ENCODE measurements at places on chromosomes 3 and 15. TPM values are rescaled to one million over a fixed set of nuclear protein-coding genes. Genes with fewer than 3 reads are reported as not detected.

DNA sequence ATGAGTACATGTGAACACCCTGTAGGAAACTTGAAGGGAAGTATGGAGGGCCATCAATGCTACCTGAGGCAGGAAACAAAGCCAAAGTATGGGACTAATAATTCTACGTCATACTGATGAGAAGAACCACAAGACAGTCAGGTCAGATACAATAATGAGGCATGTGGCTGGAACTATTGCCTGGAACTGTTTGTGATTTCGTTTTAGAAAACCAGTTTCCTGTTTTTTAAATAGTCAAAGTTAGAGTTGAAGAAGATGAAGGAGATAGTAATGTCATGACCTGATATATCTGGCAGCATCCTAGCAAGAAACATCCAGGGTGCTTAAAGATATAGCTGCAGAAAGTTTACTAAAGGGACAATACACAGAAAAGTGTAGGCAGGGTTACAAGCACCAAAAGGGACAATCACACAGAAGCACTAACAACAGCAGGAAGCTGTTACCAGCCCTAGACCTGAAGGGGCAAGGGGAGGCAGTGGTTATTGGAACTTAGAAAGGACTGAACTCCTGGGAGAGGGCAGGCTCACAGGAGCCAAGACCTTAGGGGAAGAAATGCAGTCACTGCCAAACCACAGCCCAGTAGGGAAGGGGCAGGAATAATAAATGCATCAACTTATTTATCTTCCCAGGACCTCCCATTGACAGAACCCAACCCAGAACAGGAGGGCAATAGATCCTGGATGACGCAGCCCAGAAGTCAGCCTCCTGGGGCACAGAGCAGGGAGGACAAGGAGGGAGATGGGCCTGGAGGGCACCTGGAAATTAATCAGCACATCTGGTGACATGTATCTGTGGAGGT lies 302.1 kb upstream of the STT3B start:
- DNase-seq = no peak

COL6A5 gene
- total RNA-seq = 0.02 TPM

DNA sequence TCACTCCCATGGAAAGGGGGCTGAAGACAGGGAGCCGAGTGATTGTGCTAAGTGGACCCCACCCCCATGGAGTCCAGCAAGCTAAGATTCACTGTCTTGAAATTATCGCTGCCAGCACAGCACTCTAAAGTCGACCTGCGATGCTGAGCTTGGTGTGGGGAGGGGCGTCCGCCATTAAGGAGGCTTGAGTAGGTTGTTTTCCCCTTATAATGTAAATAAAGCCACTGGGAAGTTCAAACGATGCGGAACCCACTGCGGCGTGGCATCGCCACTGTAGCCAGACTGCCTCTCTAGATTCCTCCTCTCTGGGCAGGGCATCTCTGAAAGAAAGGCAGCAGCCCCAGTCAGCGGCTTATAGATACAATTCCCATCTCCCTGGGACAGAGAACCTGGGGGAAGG lies 10.9 kb upstream of the SRGAP3 start:
- DNase-seq = no peak

DNA sequence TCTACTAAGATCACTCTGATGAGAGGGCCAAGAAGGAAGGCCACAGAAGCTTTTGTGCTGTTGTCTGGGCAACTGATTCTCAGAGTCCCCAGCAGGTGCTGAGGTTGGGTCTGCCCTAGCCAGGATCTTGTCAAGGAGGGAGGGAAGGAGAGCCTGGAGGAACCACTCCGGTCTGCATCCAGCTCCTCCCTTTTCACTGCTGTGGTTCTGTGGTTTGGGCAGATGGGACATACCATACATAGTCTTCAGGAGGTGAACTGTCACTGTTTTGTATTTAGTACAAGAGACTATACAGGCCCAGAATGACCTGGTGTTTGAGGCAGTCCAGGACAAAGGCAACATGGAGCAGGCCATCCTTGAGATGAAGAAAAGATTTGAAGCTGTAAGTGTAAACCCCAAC lies 21.9 kb downstream of the C3orf62 start:
- no peak for DNase-seq

DNA sequence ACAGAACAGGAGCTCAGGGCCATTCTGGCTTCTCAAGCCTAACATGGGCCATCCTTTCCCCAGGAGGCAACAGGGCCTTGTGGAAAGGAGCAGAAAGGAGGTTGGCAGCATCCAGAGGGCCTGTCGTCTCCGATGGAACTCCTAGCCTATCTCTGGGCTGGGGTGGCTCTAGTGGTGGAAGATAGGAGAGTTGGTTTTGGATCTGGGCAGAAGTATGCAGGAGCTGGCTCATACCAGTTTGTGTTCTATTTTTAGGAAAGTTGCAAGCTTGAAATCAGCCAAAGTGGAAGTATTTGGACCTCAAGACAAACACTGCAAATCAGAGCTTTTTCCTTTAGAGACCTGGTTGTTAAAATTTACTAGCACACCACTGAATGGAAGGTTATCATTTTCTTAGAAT lies 35.4 kb upstream of the XCR1 start:
- DNase-seq = no peak

GRCh38 chr3:138011722-138012121 lies 1.8 kb downstream of the CLDN18 start:
- DNase-seq = no peak

C3orf22 gene
- total RNA-seq = not detected

Data from WTC11 (cell line).